Left lobe of liver (tissue), 2 donors: ENCODE measurements at places on chromosomes 12 and 14.

DNA sequence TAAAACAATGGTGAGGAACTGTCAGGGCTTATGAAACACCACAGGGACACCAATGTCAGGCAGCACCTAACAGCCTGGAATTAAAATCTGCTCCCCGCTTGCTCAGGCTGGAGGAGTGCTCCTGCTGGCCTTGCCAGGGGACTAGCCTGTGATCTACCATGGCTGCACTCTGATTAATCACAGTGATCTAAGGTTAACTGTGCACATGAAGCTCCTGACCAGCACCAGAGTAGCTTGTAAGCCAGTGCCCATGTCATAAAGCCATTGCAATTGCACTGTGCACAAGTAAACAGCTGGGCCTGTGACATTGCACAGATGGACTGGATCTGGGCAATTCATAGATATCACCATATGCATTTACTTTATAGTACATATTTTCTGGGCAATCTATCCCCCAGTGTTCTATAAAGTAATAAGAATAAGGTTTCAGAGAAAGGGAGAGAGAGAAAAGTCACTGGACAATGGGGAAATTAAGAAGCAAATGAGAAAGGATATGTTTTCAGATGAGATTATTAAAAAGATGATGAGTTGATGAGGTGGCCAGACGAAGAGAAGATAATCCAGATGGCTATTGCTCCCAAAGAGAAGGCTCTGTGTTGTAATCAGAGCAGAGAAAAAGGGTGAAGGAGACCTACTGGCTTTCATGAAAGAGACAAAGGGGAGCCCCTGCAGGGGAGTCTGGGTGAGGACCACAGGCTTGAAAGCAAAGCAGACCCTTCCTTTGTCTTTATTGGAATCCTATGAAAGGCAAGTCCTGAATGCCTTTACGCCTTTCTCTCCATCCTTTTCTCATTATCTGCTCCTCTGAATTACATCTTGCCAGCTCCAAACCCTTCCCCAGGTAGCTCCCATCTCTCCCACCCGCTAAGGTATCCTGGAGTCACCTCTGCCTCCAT, 145.8 kb downstream of the SLC38A6 start:
- DNase-seq, result no peak

DNA sequence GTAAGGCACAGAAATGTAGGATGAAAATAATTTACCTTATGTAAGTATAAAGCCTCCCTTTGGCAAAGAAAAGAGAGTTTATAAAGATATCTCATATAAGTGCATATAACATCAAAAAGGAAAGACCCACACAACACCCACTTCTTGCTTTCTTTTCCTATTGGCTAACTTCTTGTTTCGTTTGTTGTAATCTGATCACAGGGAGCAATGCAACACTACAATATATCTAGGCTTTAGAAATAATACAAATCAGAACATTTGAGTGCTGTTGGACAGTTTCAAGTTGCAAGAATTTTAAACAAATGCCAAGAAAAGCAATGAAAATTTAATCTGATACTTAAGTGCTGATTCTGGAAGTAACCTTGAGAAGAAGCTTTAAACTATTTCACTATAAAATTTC, 1.3 kb downstream of the FGD6 start:
- no peak for DNase-seq

GRCh38 chr12:91868054-91868453, 277.6 kb downstream of the BTG1 start:
- DNase-seq, result no peak

DNA sequence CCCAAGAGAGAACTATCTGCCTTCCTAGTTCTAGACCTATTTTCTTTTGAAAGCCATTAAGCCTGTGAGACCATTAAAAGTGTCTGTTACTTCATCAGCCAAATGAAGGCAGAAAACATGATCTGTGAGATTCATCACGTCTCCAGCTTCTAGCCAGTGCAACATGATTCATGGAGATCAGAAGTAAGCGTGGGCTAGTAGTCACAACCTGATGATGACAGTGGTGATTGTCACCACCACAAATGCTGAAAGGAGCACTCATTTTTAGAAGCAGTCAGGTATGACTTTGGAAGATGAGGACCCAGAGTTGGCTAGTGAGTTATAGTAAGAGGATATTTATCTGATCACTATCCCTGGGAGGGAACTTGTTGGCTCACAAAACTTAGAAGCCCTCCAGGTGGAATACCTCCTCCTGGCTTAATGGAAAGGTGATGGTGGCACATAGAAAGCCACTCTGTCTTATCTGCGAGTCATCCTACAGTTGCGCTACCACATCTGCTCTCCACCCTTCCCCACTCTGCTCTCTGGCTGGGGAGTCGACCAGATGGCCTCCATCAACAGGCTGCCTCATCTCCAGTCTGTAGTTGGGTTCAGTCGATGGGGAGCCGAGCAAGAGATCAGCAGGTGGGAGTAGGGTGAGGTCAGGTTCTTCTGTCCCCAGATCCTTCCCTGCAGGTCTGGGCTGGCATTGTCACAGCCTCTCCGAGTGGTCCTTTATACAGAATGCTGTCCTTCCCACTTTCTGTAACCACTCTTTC, 317.6 kb upstream of the FKBP4 start:
- no peak for DNase-seq

DNA sequence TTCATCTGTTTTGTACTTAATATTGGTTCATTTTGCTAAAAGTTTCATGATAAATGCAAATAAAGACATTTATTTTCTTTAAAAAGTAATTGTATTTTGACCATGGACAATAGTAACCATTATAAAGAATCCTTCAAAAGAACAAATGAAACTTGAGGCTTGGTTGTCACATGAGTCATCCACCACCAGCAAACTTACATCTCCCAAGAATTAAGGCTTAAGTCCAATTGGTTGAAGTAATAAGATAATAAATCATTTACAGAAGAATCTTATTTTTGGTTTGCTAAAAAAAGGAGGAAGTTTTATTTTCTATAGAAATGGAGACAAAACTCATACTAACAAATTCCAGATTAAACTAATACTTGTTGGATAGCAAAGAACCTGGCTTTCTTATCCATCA, 84.8 kb upstream of the KITLG start:
- no peak for DNase-seq

GRCh38 chr12:88758176-88758575, 177.9 kb upstream of the KITLG start:
- DNase-seq, result no peak

DNA sequence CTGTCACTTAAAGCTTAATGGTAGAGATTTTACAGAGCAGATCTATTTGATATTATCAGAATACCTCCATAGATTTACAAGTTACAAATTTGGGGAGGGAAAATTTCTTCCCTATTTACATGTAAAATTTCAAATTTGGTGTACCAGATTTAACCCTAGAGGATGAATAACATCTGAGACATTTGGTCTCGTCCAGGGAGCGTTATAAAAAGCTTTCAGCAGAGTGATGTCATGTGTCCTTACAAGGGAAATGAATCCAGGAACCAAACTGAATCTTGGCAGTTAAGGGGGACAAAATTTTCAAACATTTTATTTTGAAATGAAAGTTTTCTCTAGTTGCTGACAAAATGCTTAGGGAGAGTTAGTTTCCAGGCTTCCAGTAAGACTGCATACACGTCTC, 4.5 kb upstream of the CDK17 start:
- DNase-seq, result no peak

DNA sequence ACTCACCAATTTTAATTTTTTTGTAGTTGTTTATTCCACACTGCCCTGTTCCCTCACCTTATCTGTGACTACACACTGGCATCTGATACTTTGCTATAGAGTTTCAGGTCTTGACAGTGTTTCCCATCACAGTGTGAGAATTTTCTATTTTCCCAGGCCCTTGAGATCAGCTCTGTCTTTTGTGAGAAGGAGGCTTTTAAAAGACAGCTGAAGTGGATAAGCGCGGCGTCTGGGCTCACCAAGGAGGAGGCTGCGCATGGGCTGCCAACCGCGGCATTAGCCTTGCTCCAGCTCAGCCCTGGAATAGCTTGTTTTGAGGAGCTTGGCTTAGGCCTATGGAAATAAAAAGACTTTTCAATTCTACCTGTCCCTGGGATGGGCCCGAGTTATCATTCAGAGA, 181.3 kb downstream of the RMST start:
- DNase-seq, result no peak

GRCh38 chr12:128914908-128915563, 61.8 kb downstream of the GLT1D1 start:
- DNase-seq, result no peak

- no peak for DNase-seq
Observed at GRCh38 chr14:50521912-50522341, 10.4 kb downstream of the MAP4K5 start.

DNA sequence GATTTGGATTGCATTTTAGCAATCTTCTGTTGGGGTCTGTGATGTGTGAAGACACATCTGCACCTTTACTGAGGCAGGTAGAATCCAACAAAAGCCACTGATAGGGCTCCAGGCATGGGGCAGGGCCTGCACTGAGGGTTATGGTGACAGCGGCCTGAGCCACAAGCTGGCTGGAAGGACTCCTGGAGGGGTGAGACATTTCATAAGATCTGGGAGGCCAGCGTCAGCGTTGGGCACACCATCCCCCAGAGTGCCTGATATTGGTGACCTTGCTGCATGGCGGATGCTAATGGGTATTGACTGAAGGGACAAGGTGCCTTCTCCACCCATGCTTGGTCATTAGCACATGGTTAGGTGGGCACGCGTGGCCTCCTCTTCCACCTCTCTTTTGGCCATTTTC, 187.6 kb downstream of the CACNA1C start:
- DNase-seq, result no peak

GRCh38 chr14:31269634-31270195, 62.1 kb upstream of the HECTD1 start:
- DNase-seq, result no peak

GRCh38 chr12:115013236-115013981, 329.4 kb upstream of the TBX3 start:
- no peak for DNase-seq

GRCh38 chr12:14769466-14769968, 33.8 kb downstream of the WBP11 start:
- DNase-seq, result no peak

GRCh38 chr12:3944620-3945019, 71.4 kb upstream of the PARP11 start:
- no peak for DNase-seq

- DNase-seq, result no peak
Observed at GRCh38 chr12:86914721-86915120, 658.5 kb upstream of the MGAT4C start.

DNA sequence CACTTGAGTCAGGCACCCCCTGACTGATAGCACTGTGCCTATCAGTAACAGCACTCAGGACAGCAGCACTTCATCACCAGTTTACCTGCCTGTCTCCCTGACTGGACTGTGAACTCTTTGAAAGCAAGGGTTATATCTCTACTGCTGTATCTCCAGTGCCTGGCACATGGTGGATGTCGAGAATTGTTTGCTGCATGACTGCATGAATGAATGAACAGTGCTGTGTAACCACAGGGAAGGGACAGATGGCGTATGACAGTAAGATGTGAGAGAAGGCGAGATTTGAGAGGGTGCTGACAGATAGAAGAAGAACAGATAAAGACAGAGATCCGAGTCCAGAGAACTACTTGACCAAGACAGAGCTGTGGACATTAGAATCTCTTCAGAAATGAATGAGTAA, 29.7 kb downstream of the BRAP start:
- DNase-seq, result no peak

- DNase-seq, result no peak
Observed at GRCh38 chr14:96592591-96593386, 90.6 kb downstream of the PAPOLA start.

DNA sequence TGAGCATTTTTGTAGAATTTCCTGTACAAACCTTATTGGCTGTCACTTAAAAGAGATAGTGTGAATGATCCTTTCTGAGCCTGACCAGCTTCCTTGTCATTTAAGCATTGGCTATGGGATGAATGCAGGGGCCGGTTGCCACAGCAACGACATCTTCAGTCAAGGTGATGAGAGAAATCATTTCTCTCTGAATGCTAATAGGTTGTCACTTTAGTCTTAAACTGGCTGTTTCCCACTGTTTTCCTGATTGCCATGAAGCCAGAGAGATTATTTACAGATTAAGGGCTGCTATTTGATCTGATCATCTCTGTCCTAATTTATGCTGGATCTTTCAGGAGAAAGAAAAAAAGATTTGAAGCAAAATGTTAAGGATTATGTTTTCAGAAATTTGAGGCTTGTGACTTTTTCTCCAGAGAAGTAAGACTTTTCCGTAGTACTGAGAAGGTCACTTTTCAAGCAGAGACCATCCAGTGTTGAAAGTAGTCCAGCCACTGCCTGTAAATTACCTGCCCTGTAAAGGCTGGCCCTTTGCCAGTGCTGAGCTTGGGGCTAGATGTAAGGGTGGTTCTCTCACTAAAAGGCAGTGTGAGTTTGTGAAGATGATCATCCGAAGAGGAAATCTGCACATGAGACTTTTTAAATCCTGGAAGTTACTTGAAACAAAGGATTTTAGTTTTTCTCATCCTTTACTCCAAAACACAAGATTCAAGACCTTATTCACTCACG, 235.6 kb downstream of the DACT1 start:
- DNase-seq, result no peak

DNA sequence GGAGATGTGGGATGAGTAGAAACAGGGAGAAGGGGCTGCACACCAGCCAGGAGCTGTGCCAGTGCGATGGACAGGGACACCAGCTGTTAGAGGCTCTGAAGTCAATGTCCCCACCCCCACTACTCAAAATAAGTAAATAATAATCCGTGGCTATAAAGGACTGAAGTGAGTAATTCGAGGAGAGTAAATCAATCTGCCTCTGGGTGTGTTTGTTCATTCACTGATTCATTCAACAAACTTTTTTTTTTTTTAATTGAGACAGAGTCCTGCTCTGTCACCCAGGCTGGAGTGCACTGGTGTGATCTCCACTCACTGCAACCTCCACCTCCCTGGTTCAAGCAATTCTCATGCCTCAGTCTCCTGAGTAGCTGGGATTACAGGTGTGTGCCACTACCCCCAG, 363.6 kb downstream of the TMEM132D start:
- DNase-seq, result no peak

GRCh38 chr14:30143627-30144026, 216.0 kb upstream of the PRKD1 start:
- DNase-seq, result no peak

DNA sequence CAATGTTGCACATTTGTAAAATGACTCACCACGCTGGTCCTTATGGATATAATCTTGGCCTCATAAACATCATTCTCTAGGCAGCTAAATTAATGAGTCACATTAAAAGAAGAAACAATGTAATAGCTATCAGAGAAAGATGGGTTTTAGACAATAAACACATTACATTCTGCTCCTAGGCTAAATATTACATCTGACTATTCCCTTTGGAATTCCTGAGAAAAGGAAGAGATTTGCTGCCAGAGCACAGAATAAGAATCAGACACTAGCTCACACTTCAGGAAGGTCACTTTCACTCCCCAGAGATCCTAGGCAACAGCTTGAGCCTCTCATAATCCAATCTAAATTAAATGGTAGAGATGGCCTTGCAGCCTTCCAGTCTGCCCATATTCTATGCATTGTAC, 218.2 kb downstream of the PTPRO start:
- DNase-seq, result no peak

GRCh38 chr12:105954951-105955931, 183.5 kb downstream of the NUAK1 start:
- DNase-seq, result no peak
